ENCODE measurements at places on chromosomes 2 and 18.

GRCh38 chr2:226325526-226325925 lies 474.1 kb downstream of the IRS1 start:
- no peak for DNase-seq

- no peak for DNase-seq
Measured at GRCh38 chr2:212344131-212344530, 194.5 kb downstream of the ERBB4 start.

DNA sequence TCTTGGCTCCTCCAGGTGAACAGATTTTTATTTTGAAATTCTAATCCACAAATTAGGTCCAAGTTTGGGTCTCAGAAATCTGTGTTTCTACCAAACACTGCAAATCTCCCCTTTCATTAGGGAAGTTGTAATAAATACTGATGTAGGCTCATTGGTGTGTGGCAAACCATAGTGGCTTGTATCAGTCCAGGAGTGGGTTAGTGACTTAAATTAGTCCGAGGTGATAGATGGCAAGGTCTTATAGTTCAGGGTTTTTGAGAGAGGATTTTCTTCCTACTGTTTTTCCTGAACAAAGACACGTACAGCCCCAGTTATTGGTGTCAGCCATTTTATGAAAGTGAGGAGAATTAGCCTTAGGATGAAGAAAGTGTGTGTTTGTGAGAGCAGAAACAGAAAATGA lies 74.6 kb downstream of the RPRM start:
- no peak for DNase-seq

GRCh38 chr2:145845207-145845894 lies 1325.4 kb upstream of the ZEB2 start:
- DNase-seq: no peak

- no peak for DNase-seq
Measured at GRCh38 chr2:35871672-35872071, 483.9 kb upstream of the CRIM1 start.

- DNase-seq: peak; percentile 81
Measured at GRCh38 chr2:113240150-113240914, 38.4 kb downstream of the PAX8 start.

DNA sequence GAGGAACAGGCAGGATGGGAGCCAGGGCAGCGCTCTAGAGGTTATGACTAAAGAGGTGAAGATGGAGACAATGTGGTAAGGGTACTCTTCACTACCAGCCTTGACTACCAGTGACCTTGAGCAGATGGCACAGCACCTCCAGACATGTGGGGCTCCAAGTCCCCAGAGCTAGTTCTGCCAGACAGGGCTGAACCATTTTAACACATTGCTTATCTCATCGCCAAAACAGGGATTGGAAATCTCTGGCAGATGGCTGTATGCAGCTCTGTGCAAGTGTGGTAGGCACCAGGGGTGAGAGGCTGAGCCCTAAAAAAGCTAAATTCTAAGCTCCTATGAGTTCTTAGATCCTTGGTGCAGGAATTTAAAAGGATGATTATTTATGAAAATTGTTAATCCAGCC lies 41.3 kb downstream of the FSHR start:
- DNase-seq: no peak

DNA sequence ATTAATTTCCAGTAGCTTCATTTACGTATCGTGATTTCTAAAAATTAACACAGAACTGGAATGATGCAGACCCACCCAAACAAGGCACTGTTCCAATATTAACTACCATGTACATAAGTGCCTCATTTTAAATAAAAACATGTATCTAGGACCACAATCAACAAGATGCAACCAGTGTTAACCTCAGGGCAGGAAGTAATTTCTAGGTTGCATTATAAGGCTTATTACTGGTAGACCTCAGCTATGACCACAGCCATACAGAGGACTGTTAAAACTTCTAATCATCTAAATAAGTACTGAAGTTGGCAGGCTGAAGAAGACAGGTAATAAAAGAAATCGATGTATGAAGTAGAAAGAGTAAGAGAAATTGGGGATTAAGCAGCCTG lies 262.9 kb downstream of the HDAC4 start:
- DNase-seq: no peak

- DNase-seq: no peak
Measured at GRCh38 chr2:236692937-236693336, 123.3 kb downstream of the ACKR3 start.

DNA sequence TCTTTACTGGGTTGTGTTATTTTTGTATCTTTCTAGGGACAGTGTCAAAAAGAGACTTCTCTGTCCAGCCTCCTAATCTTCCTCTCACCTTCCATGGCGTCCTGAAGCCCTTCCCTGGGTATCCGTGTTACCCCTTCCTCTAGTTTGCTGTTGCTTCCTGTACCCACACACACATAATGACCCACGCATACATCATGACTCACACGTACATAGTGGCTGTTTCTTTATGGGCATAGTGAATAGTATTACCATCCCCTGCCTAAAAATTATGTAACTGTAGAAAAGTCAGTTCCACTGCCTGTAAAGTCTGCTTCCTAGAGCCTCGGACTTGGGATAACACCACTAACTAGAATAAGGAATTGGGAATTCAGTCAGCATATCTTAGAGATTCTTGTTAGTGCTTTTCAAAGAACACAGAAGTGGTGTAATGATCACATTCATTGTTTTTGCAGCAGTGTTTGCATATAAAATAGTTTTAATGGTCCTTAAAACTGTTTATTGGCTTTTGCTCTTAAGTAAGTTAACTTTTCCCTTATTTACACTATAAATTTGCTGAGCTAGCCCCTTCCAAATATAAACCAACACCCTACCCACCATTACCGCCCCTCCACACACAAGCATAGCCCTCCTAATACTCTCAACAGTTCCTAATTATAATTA lies 308.4 kb upstream of the RAB12 start:
- no peak for DNase-seq
